ENCODE measurements at places on chromosomes 3 and 15. TPM values are rescaled to one million over a fixed set of nuclear protein-coding genes. Genes with fewer than 3 reads are reported as not detected.

Gene CYP1A2
- not detected for total RNA-seq

Gene CFAP100
- not detected for total RNA-seq

Gene MKRN2OS
- total RNA-seq = not detected

Gene DGKG
- under 0.01 TPM for total RNA-seq

Gene ARHGAP11A
- total RNA-seq = 25.5 TPM

Gene ACOX2
- 12.1 TPM for total RNA-seq

Gene C2CD4B
- total RNA-seq = not detected

Gene TEX55
- total RNA-seq = not detected

Gene SIDT1
- total RNA-seq = not detected

Gene ADAMTS9
- total RNA-seq = 1.9 TPM

Gene ISY1
- 27.4 TPM for total RNA-seq

Gene TLR9
- total RNA-seq = not detected

Gene KLHL40
- total RNA-seq = not detected

Gene SHC4
- 3.5 TPM for total RNA-seq

Gene ATP2B2
- not detected for total RNA-seq
